ENCODE measurements at places on chromosomes 7 and 10. TPM values are rescaled to one million over a fixed set of nuclear protein-coding genes. Genes with fewer than 3 reads are reported as not detected.

Gene MMRN2
- total RNA-seq: 5.2 TPM

Gene OR6B1
- not detected for total RNA-seq

Gene DDX50
- 33.7 TPM for total RNA-seq

Gene DIP2C
- 46.0 TPM for total RNA-seq

Gene SEC61A2
- 53.6 TPM for total RNA-seq

Gene FGFR2
- 46.7 TPM for total RNA-seq

Gene CYP2E1
- total RNA-seq: 6.6 TPM

Gene PHKG1
- 2.5 TPM for total RNA-seq

Gene ZMYND11
- 124 TPM for total RNA-seq

Gene CLDN12
- total RNA-seq: 27.8 TPM

Gene NPFFR1
- total RNA-seq: 1.5 TPM

Gene ANKRD30A
- total RNA-seq: not detected

Gene GIMAP8
- total RNA-seq: 0.74 TPM

Gene CFAP43
- 10.6 TPM for total RNA-seq

Gene DNTT
- not detected for total RNA-seq

Gene CDK14
- total RNA-seq: 63.7 TPM

Gene ARMC3
- 2.7 TPM for total RNA-seq

Gene COL13A1
- total RNA-seq: 2.7 TPM

Gene HNRNPF
- total RNA-seq: 63.4 TPM

Gene SPDYE11
- total RNA-seq: under 0.01 TPM

Gene OR9A2
- 0.49 TPM for total RNA-seq

Gene EPHA1
- total RNA-seq: 0.49 TPM

Gene PSMA2
- total RNA-seq: 36.1 TPM

Gene DNMBP
- total RNA-seq: 4.4 TPM

Gene C10orf95
- total RNA-seq: under 0.01 TPM

Gene CAMK1D
- 29.7 TPM for total RNA-seq

Gene SPOCK2
- total RNA-seq: 25.8 TPM

Gene FAM25A
- total RNA-seq: not detected

Gene SH2B2
- 14.0 TPM for total RNA-seq

Gene ARPC1A
- total RNA-seq: 70.1 TPM

Gene IDI2
- total RNA-seq: not detected

Gene PNLIPRP1
- total RNA-seq: not detected

Gene CUBN
- 3.0 TPM for total RNA-seq

Gene GTPBP10
- total RNA-seq: 16.5 TPM

Gene DYDC2
- total RNA-seq: 2.0 TPM

Gene DDX56
- total RNA-seq: 36.4 TPM

Gene NPY4R
- under 0.01 TPM for total RNA-seq

Gene ZPBP
- total RNA-seq: not detected

Gene ACTA2
- 20.7 TPM for total RNA-seq

Gene ABCB4
- total RNA-seq: 0.74 TPM

Gene FKBP9
- total RNA-seq: 33.9 TPM

Gene RBP4
- total RNA-seq: 5.9 TPM

Gene OPN4
- total RNA-seq: not detected

Gene IFIT1
- total RNA-seq: 3.7 TPM

Gene ITPRID1
- 1.5 TPM for total RNA-seq

Data from temporal lobe (tissue), 4 donors.